Activated naive CD8-positive, alpha-beta T cell treated with anti-CD3 and anti-CD28 coated beads, Interleukin-2, amount 10 ng/mL, durations not matched to agents 7 days and 5 days (primary cell): ENCODE measurements at places on chromosomes 7 and 10. TPM values are rescaled to one million over a fixed set of nuclear protein-coding genes. Genes with fewer than 3 reads are reported as not detected.

GPER1 gene
- total RNA-seq = 0.19 TPM

GRCh38 chr10:132910186-132910880, 32.0 kb downstream of the CFAP46 start:
- H3K36me3 ChIP-seq = no peaks in the 10 kb centered on the region
- H3K27ac ChIP-seq = no peak overlapping the region

GRCh38 chr7:129136887-129137642, 7.4 kb upstream of the TSPAN33 start:
- peaks cover 21% of the 10 kb centered on the region for H3K4me1 ChIP-seq
- H3K4me3 ChIP-seq = peak overlapping the region; percentile 15
- peak overlapping the region; percentile 81 for H3K27ac ChIP-seq
- no peak for DNase-seq

- no peaks in the 10 kb centered on the region for H3K27me3 ChIP-seq
- H3K4me3 ChIP-seq = no peak overlapping the region
- DNase-seq = no peak
- H3K36me3 ChIP-seq = no peaks in the 10 kb centered on the region
- no peaks in the 10 kb centered on the region for H3K4me1 ChIP-seq
- no peak overlapping the region for H3K27ac ChIP-seq
Observed at GRCh38 chr7:137172105-137172590, 171.4 kb downstream of the PTN start.

DNA sequence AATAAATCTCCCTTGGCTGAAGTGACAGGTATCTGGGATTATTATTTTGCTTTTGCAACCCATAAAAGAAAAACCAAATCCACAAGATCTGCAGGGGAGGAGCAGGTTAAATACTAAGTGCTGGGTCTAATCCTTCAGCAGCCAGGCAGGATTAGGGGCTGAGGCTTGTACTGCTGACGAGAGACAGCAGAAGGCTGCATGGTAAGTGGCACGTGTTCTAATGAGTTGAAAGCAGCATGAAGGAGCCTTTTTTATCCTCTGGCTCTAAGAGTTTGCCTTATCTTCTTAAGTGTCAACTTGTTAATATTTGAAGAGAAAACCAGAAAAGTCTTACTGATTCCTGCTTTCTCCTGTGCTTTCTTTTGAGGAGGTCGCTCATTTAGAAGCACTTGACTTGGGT, 50.0 kb downstream of the LYZL2 start:
- H3K27ac ChIP-seq = no peak overlapping the region
- H3K36me3 ChIP-seq = no peaks in the 10 kb centered on the region
- H3K4me1 ChIP-seq = peaks cover 5% of the 10 kb centered on the region

GRCh38 chr10:72720814-72721660, 29.1 kb downstream of the MCU start:
- H3K4me1 ChIP-seq = no peaks in the 10 kb centered on the region
- H3K36me3 ChIP-seq = peaks cover 2% of the 10 kb centered on the region
- no peak overlapping the region for H3K4me3 ChIP-seq
- no peak for DNase-seq
- no peak overlapping the region for H3K27ac ChIP-seq
- no peaks in the 10 kb centered on the region for H3K27me3 ChIP-seq

- DNase-seq = no peak
- no peaks in the 10 kb centered on the region for H3K4me1 ChIP-seq
- H3K27me3 ChIP-seq = no peaks in the 10 kb centered on the region
- no peak overlapping the region for H3K27ac ChIP-seq
Observed at GRCh38 chr7:101615446-101615845, 13.7 kb downstream of the MYL10 start.

GRCh38 chr10:132690401-132690800, 95.5 kb downstream of the NKX6-2 start:
- H3K27ac ChIP-seq = no peak overlapping the region
- no peak for DNase-seq
- peaks cover 15% of the 10 kb centered on the region for H3K36me3 ChIP-seq
- H3K4me1 ChIP-seq = peaks cover 2% of the 10 kb centered on the region
- no peak overlapping the region for H3K4me3 ChIP-seq

- H3K36me3 ChIP-seq = peaks cover 2% of the 10 kb centered on the region
- H3K27me3 ChIP-seq = no peaks in the 10 kb centered on the region
- H3K27ac ChIP-seq = no peak overlapping the region
Observed at GRCh38 chr7:33044401-33044718, 18.2 kb downstream of the NT5C3A start.

DNA sequence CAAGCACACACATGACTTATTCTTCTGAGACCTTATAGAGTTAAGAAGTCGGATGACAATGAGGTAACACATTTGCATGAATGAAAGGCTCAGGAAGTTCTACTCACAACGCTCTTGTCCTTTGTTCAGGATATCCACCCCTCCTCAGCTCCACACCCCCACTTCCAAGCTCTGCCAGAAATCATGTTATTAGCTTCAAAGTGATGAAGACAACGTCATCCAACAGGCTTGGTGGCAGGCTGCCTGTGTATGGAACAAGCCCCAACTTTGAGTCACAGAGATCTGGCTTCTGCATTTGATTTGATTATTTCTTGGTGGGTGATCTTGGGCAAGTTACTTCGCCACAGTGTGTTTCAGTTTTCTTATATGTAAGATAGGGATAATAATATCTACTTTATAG, 12.4 kb upstream of the BMPER start:
- H3K36me3 ChIP-seq = no peaks in the 10 kb centered on the region
- peaks cover 33% of the 10 kb centered on the region for H3K27me3 ChIP-seq
- DNase-seq = no peak
- H3K27ac ChIP-seq = no peak overlapping the region
